ENCODE measurements at places on chromosomes 6 and 20.

DNA sequence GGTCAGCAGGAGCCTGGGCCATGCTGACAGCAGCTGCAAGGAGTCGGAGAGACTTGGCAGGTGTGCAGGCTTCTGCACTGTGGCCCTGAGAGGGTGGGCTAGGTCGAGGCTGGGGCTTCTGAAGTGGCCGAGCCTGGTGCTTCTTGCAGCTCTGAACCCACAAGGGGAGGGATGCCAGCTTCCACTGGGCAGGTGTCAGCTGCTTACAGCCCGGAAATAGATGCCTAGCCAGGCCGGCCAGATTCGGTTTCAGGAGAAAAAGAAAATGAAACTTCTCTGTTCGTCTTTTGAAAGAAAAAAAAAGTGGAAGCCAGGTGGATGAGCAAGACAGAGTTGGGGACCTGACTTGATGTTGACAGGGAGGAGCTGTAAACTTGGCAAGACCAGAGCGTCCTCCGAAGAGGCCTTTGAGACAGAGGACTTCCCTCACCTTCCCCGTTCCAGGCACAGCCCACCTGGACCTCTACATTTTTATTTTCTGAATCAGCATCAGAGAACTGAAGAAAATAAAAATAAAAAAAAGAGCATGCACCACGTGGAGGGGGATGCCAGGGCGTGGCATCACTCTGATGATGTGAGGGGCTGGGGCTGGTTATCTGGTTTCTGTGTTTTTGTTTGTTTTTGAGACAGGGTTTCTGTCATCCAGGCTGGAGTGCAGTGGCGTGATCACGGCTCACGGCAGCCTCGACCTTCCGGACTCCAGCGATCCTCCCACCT is at the start of gene ZBP1:
TSS of gene ZBP1 (minus strand) at position 153 of the 717 bp plus-strand sequence. CDS start at position 22, 131 bp downstream.
- H3K4me1 ChIP-seq, result no peaks in the 10 kb centered on the region
- H3K36me3 ChIP-seq, result no peaks in the 10 kb centered on the region
- H3K27me3 ChIP-seq, result peaks cover 9% of the 10 kb centered on the region
- H3K27ac ChIP-seq, result no peak within 1 kb of the TSS

- peaks cover 3% of the 10 kb centered on the region for H3K36me3 ChIP-seq
- no peak overlapping the region for H3K27ac ChIP-seq
- no peak for DNase-seq
- no peaks in the 10 kb centered on the region for H3K4me1 ChIP-seq
Observed at GRCh38 chr20:36228770-36229169, 7.5 kb upstream of the AAR2 start.

GRCh38 chr6:131717836-131718542 is 7.2 kb upstream of the CTAGE9 start:
- no peak overlapping the region for H3K27ac ChIP-seq
- no peaks in the 10 kb centered on the region for H3K36me3 ChIP-seq
- DNase-seq, result no peak
- H3K27me3 ChIP-seq, result no peaks in the 10 kb centered on the region
- no peak overlapping the region for H3K4me3 ChIP-seq
- no peaks in the 10 kb centered on the region for H3K4me1 ChIP-seq

DNA sequence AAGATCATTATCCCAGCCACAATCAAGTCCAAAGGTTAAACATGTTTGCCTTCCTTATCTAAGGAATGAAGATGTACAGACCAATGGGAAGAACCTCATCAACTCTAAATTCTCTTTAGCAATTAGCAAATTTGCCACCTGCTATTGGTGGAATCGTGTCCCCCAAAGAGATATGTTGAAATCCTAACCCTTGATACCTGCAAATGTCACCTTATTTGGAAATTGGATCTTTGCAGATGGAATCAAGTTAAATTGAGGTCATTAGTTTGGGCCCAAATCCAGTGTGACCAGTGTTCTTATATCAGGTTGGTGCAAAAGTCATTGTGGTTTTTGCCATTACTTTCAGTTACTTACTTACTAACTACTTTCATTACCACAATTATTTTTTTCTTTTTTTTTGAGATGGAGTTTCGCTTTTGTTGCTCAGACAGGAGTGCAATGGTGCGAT is 31.3 kb downstream of the KLHL31 start:
- H3K27me3 ChIP-seq, result peaks cover 9% of the 10 kb centered on the region
- H3K27ac ChIP-seq, result no peak overlapping the region
- no peaks in the 10 kb centered on the region for H3K4me1 ChIP-seq
- H3K36me3 ChIP-seq, result no peaks in the 10 kb centered on the region
- no peak overlapping the region for H3K4me3 ChIP-seq

GRCh38 chr6:169805242-169805838 is 53.9 kb downstream of the ERMARD start:
- DNase-seq, result no peak
- peaks cover 8% of the 10 kb centered on the region for H3K4me1 ChIP-seq
- no peak overlapping the region for H3K4me3 ChIP-seq
- no peak overlapping the region for H3K27ac ChIP-seq
- peaks cover 27% of the 10 kb centered on the region for H3K27me3 ChIP-seq
- H3K36me3 ChIP-seq, result no peaks in the 10 kb centered on the region

- H3K4me1 ChIP-seq, result peaks cover 14% of the 10 kb centered on the region
- DNase-seq, result no peak
- no peak overlapping the region for H3K27ac ChIP-seq
- peaks cover 10% of the 10 kb centered on the region for H3K36me3 ChIP-seq
- no peaks in the 10 kb centered on the region for H3K27me3 ChIP-seq
Observed at GRCh38 chr20:9388160-9388812, 126.1 kb upstream of the LAMP5 start.

DNA sequence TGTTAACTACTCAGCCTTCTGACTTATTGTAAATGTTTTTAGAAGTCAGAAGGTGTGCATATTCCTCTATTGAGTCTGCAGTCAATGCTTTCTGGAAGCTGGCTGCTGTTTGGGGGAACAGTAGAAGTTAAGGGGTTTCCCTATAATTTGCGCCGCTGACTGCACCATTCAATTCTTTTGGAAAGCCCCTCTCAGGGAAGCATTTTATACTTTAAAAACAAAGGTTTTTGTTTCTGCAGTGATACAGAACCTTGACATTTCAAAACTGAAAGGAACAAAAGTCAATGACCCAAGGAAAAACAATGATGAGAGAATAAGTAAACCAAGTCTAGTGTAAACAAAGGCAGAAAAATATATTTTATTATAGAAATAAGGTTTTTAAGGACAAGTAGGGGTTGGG is 120.8 kb upstream of the TNFAIP3 start:
- H3K27ac ChIP-seq, result no peak overlapping the region
- DNase-seq, result no peak
- no peaks in the 10 kb centered on the region for H3K36me3 ChIP-seq

GRCh38 chr6:154292855-154293519 is 63.6 kb downstream of the IPCEF1 start:
- peaks cover 12% of the 10 kb centered on the region for H3K4me1 ChIP-seq
- H3K27me3 ChIP-seq, result no peaks in the 10 kb centered on the region
- peak; percentile 92 for DNase-seq
- H3K36me3 ChIP-seq, result no peaks in the 10 kb centered on the region

GRCh38 chr6:30062471-30063178 is 1.6 kb downstream of the POLR1H start:
- DNase-seq, result no peak
- no peaks in the 10 kb centered on the region for H3K36me3 ChIP-seq
- H3K4me3 ChIP-seq, result no peak overlapping the region
- H3K27ac ChIP-seq, result no peak overlapping the region
- H3K4me1 ChIP-seq, result peaks cover 3% of the 10 kb centered on the region

GRCh38 chr20:2750491-2751251 is 49.8 kb downstream of the CPXM1 start:
- peaks cover 8% of the 10 kb centered on the region for H3K4me1 ChIP-seq
- no peaks in the 10 kb centered on the region for H3K36me3 ChIP-seq
- no peak overlapping the region for H3K27ac ChIP-seq
- no peak overlapping the region for H3K4me3 ChIP-seq

GRCh38 chr6:89471287-89471867 is 38.4 kb downstream of the ANKRD6 start:
- H3K27me3 ChIP-seq, result no peaks in the 10 kb centered on the region
- no peaks in the 10 kb centered on the region for H3K36me3 ChIP-seq
- no peak overlapping the region for H3K4me3 ChIP-seq
- H3K27ac ChIP-seq, result no peak overlapping the region

- H3K27me3 ChIP-seq, result peaks cover 72% of the 10 kb centered on the region
- H3K36me3 ChIP-seq, result no peaks in the 10 kb centered on the region
- no peaks in the 10 kb centered on the region for H3K4me1 ChIP-seq
- DNase-seq, result no peak
- no peak overlapping the region for H3K27ac ChIP-seq
- peak overlapping the region; percentile 37 for H3K4me3 ChIP-seq
Observed at GRCh38 chr6:1312203-1312472, 240 bp downstream of the FOXQ1 start.

DNA sequence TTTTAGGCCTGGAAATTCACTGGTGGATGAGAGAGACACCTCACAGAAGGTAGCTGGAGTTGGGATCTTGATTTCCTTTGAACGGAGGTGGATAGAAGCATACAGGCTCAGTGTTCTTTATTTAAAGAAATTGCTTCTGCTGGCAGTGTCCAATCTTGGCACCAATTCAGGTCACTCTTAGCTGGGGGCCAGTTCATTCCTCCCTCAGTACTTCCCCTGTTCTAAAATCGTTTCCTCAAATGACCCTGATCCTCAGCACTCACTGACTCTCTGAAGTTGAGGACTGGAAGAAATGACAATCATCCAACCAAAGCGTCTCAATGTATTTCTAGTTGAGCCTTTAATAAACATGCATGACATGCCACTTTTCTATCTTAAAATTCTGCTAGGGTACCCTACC is 472.5 kb upstream of the BTBD3 start:
- DNase-seq, result no peak
- H3K27me3 ChIP-seq, result no peaks in the 10 kb centered on the region
- no peaks in the 10 kb centered on the region for H3K36me3 ChIP-seq
- no peak overlapping the region for H3K4me3 ChIP-seq
- no peaks in the 10 kb centered on the region for H3K4me1 ChIP-seq

DNA sequence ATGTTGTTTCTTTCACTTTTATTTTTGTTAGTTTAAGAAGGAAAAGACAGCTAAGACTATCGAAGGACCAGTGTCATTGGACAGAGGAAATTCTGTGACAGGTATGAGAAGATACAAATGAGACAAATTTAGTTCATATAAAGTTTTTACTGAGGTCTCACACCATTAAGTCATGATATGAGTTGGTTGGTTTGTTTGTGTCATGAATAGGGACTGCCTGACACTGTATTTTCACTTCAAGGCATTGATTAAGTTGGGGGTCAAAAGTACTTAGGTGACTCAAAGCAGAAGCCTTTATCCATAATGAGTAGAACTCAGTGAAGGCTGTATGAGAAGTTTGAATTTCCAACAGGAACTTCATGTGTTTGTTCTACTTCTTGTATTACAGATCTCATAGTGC is 21.3 kb upstream of the HIVEP2 start:
- H3K36me3 ChIP-seq, result no peaks in the 10 kb centered on the region
- DNase-seq, result no peak
- no peaks in the 10 kb centered on the region for H3K4me1 ChIP-seq
- no peak overlapping the region for H3K27ac ChIP-seq

DNA sequence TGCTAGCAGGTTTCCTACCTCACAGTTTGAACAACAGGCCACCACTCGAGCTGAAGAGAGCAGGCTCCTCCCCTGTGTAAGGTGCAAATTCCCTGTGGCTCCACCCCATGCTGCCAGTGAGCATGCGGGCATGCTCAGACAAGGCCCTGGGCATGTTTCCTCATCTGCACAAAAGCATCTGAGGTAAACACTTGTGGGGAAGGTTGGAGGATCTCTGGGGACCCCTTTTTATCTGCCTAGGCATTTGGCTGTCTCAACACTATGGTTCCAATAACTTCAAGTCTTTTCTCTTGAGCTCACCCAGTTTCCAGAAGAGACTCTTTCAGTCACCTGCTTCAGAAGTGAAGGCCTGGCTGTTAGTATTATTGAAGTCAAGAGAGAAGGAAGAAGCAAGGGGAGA is 9.4 kb downstream of the C6orf58 start:
- H3K27me3 ChIP-seq, result peaks cover 5% of the 10 kb centered on the region
- H3K4me1 ChIP-seq, result no peaks in the 10 kb centered on the region
- no peak overlapping the region for H3K27ac ChIP-seq

GRCh38 chr20:2698186-2698817 is 5.7 kb downstream of the EBF4 start:
- H3K4me1 ChIP-seq, result no peaks in the 10 kb centered on the region
- no peak overlapping the region for H3K4me3 ChIP-seq
- H3K36me3 ChIP-seq, result no peaks in the 10 kb centered on the region
- H3K27me3 ChIP-seq, result peaks cover 64% of the 10 kb centered on the region

DNA sequence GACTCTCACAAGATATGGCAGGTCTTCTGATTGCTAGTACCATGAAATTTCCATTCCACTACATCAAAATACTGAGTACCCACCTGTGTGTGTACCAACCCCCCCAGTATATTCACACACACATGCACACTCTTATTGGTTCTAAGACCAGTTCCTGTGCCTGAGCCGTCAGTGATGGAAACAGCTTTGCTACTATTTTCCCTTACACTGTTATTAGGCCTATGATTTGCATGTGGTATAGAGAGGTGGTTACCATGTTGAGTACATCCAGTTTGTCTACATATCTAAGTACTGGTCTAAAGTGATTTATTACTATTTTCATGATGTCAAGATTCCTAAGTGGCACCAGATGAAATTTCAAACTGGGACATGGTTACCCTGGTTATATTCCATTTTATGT is 459.9 kb downstream of the BCKDHB start:
- no peak for DNase-seq
- peaks cover 2% of the 10 kb centered on the region for H3K4me1 ChIP-seq
- H3K27me3 ChIP-seq, result no peaks in the 10 kb centered on the region
- H3K36me3 ChIP-seq, result no peaks in the 10 kb centered on the region

DNA sequence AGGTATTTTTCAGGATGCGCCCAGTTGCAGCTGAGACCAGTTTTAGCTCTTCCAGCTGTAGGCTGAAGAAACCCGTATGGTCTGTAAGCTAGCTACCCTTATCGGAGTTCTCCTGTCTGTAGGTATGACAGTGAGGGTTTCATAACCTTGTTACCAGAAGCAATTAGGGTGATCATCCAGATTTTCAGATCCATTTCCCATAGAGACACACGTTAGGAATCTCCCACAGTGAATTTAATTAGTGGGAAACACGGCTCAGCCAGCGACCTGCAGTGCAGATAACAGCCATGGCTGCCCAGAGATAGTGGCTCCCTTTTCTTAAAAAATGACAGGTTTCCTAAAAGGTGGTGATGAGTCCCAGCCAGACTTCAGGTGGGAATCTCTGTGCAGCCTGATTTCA is 111.1 kb downstream of the BTBD3 start:
- DNase-seq, result no peak
- H3K27ac ChIP-seq, result no peak overlapping the region
- H3K36me3 ChIP-seq, result no peaks in the 10 kb centered on the region
- H3K27me3 ChIP-seq, result peaks cover 3% of the 10 kb centered on the region
- H3K4me3 ChIP-seq, result no peak overlapping the region

GRCh38 chr6:159118924-159119323 is 50.3 kb upstream of the FNDC1 start:
- H3K27ac ChIP-seq, result no peak overlapping the region
- H3K36me3 ChIP-seq, result no peaks in the 10 kb centered on the region
- H3K4me1 ChIP-seq, result no peaks in the 10 kb centered on the region
- no peak for DNase-seq
- no peak overlapping the region for H3K4me3 ChIP-seq
- H3K27me3 ChIP-seq, result peaks cover 14% of the 10 kb centered on the region

GRCh38 chr6:161038229-161039031 is 46.9 kb downstream of the MAP3K4 start:
- H3K36me3 ChIP-seq, result peaks cover 10% of the 10 kb centered on the region
- peak overlapping the region; percentile 15 for H3K27ac ChIP-seq
- no peaks in the 10 kb centered on the region for H3K27me3 ChIP-seq
- peaks cover 10% of the 10 kb centered on the region for H3K4me1 ChIP-seq

GRCh38 chr6:14713966-14714631 is 531.8 kb upstream of the JARID2 start:
- no peak for DNase-seq
- no peak overlapping the region for H3K27ac ChIP-seq
- H3K27me3 ChIP-seq, result no peaks in the 10 kb centered on the region
- no peak overlapping the region for H3K4me3 ChIP-seq
- H3K4me1 ChIP-seq, result peaks cover 14% of the 10 kb centered on the region

- peaks cover 21% of the 10 kb centered on the region for H3K27me3 ChIP-seq
- H3K27ac ChIP-seq, result peak overlapping the region; percentile 17
- H3K4me3 ChIP-seq, result no peak overlapping the region
- DNase-seq, result peak; percentile 57
Observed at GRCh38 chr20:49569411-49570115, 1.6 kb upstream of the PTGIS start.
